ENCODE measurements at places on chromosomes 12 and 14.
A peak's percentile ranks its signal among the peaks of the same experiment; 100 is the strongest.

GRCh38 chr12:75838309-75838708 lies 193.3 kb downstream of the PHLDA1 start:
- DNase-seq, result no peak

DNA sequence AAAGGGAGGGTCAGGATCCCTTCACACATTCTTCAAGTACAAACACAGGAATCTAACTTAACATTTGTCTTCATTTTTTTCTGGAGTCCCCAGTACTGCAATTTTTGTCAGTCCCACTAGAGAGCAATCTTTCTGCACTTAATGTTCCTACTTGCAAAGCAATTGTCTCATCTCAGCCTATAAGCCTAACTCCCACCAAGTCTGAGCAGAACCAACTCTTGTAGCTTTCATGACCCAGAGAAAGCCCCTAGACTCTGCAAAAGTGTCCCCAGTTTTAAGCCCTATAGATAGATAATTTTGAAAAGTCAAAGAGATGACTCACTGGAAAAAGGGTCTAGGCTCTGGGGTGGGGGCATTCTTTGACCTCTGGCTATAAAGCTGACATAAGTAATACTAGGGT lies 1.8 kb upstream of the ZBTB39 start:
- peak; percentile 87 for DNase-seq

- DNase-seq, result no peak
These were observed 89.2 kb downstream of the DICER1 start for GRCh38 chr14:95068080-95068479.

DNA sequence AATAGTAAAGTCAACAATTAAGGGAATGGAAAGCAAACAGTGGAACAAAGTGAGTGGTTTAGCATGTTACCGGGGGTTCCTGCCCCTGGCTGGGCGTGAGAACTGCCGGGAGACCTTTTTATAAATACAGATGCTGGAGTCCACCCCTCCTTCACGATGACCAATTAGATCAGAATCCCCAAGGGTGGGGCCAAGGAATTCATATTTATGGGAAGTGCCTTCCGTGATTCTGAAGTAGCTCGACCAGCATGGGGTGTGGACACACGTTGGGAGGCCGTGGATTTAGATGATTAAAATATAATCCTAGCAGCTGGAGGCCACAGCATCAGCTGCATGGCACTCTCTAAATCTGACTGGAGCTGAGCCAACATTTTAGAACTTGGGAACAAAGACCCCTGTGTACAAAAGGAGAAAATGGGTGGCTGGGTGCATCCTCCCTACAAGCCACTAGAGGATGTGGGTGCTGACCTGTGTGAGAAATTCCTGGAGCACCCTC lies 87.9 kb downstream of the SRRM4 start:
- no peak for DNase-seq

DNA sequence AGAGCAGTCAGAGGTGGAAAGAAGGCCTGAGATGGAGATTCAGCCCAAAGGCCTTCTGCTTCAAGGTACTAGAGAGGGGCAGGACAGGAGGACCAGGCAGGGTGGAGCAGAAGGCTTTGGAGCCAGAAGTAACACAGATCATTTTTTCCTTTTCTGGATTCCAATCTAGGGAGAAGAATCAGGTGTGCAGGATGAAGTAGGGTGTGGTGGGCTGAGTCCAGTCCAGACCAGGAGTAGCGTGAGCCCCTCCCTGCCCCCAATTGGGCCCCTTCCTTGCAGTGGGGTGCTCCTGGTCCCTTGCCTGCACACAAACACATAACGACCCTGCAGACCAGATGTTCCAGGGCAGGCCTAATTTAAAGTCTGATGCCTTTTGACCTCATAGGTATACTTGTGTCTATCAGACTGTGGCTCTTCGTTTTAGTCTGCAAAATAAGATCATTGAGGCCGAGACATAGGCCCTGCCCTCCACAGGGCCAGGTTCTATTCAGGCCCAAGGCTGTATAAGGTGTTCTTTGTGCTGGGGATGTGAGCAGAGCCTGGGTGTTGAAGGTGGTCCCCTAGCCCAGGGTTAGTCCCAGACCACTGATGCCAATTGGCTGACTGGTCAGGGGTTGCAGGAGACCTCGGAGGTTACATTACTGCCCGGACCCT lies 1.0 kb upstream of the NYNRIN start:
- no peak for DNase-seq

GRCh38 chr12:10068644-10069043 lies 30.1 kb downstream of the CLEC1A start:
- DNase-seq, result peak; percentile 21

- DNase-seq, result no peak
These were observed 477.5 kb upstream of the GARIN6 start for GRCh38 chr12:99170037-99170436.

DNA sequence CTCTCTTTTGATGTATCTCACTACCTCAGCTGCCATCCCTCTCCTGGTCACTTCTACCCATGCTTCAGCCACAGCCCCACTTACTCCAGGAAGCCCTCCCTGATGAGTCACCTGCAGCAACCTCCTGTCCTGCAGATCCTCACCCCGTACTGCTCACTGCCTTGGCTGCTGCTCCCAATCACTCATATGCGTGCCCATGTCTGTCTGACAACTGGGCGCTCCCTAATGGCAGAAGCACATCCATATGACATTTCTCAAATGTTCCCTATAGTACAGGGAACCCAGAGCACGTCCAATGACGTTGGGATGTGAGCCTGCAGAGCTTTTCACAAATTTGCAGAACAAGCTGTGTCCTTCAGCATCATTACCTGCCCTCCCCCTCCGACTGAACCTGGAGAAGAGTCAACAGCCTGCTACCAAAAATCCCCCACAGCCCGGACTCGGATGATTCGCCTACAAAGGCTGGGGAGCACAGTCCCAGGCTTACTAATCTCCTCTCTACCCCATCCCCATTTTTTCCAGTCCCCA lies 90.0 kb downstream of the SINHCAF start:
- no peak for DNase-seq

DNA sequence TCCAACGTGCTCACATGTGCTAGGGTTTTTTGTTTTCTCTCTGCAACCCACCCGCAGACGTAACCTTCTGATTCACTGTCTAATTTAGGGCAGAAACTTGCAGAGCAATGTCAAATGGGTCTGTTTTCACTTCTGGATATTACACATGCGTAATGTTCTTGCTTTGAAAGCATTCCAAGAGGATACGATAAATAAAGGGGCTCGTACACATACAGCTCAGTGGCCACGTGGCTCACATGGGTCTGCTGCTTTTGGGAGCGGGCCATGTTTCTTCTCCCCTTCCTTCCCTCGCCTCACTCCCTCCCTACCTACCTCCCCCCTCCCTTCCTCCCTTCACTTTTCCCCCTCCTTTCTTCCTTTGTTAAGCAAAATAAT lies 23.4 kb downstream of the CACNA1C start:
- DNase-seq, result no peak

GRCh38 chr12:88273875-88274274 lies 131.8 kb downstream of the TMTC3 start:
- no peak for DNase-seq

DNA sequence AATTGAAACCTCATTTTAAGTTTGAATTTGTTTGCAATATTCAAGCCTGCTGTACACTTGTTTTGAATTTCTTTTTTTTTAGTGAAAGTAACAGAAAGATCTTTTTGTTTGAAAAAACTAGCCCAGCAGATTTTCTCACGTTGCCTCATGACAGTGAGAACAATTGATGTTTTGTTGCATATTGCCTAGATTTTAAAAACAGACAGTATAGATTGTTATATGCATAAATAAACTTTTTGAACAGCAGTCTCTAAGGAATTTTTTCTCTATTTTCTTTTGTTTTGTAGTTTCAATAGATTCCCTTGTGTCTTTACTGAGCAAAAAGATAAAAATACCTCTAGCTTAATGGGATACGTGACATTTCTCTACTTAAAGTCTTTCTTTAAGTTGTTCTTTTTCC lies 15.4 kb downstream of the OR6C6 start:
- no peak for DNase-seq

GRCh38 chr12:115749071-115749841 lies 528.2 kb downstream of the MED13L start:
- no peak for DNase-seq

- DNase-seq, result no peak
These were observed 327.6 kb upstream of the SFSWAP start for GRCh38 chr12:131383291-131383690.

- DNase-seq, result no peak
These were observed 32.6 kb upstream of the LMNTD1 start for GRCh38 chr12:25585662-25586061.

DNA sequence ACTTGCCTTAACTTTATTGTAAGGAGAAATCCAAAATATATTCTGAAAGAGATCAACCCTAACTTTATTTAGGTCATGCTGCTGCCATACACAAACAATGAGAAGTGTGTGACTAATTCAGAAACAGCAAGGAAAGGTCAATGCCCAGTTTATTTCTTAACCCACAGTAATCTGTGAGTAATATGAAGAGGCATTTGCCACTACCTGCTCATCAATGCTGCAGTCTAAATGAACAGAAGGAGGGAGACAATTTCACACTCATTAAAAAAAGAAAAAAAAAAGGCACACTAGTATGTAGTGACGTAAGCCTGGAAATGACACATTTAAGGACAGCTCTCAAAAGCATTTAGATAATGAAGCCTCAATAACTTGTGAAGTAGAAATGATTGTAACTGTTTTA lies 90.5 kb upstream of the FOXN3 start:
- DNase-seq, result no peak

DNA sequence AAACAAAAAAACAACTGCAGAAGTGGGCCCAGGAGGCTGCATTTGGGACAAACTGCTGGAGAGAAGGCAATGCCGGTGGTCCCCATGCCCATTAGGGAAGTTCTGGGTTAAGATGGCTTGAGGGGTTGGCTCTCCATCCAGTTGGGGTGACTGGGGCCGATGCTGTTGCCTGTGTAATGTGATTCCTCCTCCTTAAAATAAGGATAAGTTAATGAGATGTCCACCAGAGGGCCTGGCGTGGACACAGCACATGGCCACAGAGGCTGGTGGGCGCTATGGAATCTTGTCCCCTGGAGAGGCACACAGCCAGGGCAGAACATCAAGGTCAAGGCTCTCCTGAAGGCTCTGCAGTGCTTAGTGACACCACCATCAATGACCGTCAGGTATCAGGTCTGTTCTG lies 1.0 kb upstream of the TESC start:
- DNase-seq, result peak; percentile 44

DNA sequence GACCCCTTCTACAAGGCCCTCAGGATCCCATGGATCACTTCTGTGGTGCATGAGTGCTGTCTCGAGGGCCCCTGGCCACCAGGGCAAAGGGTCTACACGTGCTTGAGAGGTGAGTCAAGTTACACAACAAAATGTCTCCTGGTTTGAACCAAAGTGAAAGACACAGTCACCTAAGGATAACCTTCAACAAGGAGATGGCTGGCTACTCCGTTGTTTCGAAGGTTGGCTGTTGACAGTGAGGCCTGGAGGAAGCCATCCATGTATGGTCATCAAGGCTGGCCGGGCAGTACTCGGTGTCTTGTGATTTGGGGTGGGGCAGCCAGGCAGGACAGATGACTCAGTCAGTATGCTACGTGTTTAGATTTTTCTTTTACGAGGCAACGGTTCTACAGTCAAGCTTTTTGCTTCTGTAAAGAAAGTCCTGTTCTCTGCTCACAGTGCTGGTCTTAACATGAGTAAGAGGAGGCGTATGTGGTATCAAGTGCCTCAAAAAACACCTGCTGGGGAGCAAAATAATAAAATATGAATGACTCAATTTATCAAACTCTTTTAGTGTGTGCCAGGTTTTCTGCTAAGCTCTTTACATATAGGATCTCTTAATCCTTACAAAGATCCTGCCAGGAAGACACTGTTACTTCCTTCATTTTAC lies 18.0 kb upstream of the NT5DC3 start:
- DNase-seq, result no peak

DNA sequence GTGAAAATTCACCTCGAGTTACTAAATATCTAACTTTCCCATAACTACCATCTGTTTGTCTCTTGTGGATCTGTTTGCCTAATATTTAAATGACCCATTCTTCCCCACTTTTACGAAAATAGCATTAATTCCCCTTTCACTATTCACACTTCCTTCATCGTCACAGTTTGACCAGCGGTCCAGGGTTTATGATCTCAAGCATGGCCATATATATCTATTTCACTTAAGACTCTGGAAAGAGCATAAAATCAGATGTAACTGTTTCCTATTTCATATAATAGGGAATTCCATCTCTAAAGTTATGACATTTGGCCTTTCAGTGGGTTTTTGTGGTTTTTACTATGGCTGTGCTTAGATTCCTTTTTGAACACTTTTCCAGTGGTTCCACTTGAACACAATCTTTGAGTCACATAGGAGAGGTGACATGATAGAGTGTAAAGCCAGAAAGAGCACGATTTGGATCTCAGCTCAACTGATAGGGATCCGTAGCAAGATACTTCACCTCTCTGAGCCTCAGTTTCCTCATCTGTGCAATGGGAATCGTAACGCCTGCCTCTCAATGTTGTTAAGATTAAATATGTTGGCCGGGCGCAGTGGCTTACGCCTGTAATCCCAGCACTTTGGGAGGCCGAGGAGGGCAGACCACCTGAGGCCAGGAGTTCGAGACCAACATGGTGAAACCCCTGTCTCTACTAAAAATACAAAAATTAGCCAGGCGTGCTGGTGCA lies 754 bp upstream of the BCL2L14 start:
- no peak for DNase-seq

Measured in hematopoietic multipotent progenitor cell treated with erythropoietin and hydrocortisone succinate and interleukin-3 and kit ligand, for 8 days (in vitro differentiated cells).